ENCODE measurements at places on chromosomes 3 and 15.

GRCh38 chr3:67389176-67389575, 265.2 kb downstream of the SUCLG2 start:
- DNase-seq, result no peak

DNA sequence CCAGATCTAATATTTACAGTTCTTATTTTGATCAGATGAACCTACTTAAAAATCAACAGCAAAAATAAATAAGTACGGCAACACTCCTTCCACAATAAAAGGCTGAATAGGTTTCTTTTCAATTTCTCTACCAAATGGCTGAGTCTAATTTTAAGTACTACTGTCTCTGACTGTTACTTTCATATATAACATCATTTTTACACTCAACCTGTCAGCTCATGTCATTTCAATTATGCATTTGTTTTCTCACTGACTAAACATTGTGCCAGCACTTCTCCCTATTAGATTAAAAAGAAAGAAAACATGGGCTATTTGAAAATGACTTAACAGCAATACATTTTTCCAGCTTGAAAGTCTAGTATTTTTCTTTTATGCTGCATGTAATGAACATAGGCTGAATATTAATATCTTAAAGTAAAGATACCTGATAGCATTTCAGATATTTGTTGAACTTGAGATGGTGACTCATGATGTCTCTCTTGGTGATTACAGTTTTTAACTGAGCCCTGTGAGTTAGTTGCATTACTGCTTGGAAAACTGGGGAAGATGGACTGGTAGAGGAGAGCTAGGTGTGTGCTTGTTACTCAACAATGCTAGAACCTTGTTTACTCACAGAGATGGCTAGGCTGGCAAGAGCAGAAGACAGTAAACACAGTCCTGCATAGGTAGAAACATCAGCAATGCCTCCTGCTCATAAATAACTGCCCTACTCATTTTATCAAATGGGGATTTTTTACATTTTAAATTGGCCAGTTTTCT, 73.9 kb downstream of the PEX5L start:
- no peak for DNase-seq

DNA sequence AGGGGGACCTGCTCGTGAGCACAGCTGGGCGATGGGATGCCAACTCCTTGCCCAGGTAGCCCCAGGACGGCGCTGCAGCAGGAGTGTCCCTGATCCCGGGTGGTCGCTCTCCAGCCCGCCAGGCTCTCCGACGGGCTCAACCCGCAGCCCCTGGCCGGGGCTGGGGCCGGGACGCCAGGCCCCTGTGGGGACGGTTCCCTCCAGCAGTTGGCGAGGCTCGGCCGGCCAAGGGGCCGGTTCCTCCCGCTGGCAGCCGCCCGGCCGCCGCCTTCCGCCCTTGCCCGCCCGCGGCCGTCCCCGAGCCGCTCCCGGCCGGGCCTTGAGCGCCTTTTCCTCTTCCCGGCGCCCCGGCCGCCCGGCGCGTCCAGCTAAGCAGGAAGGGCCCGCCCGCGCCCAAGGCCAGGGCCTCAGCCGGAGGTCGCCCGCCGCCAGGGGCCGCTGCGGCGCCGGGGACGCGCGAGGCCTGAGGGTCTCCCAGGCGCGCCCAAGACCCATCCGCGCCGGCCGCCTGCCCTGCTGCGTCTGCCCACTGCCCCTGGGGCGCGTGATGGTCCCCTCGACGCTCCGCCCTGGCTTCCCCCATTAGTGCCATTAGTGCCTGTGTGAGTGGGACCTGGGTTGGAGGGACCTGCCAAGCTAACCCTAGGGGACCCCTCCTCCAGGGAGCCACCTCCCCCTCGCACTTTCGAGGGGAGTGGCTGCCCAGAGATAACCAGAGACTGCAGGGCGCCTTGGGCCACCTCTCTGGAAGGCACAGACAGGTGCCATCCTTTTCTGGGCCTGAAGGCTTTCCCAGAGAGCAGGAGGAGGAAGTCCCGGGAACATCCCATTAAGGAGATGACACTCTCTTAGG, 106.4 kb downstream of the FBLN2 start:
- peak; percentile 45 for DNase-seq

GRCh38 chr3:188133646-188134045, 20.3 kb upstream of the LPP start:
- no peak for DNase-seq

DNA sequence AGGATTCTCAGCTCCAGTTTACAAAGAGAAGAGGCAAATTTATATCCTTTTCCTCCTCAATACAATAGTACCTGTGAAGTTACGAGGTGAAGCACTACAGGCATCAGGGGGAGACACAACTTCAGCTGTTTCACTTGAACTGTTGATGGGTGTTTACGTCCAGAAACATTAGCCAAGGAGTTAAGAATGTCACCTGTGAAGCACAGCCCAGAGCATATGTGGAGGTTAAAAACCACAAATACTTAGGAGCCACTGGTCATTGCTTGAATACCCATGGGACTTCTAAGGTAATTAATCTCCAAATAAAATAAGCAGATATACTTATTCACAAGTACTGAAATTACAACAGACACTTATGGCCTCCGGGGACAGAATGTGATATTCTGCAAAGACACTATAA, 246.5 kb downstream of the ULK4 start:
- DNase-seq, result no peak

DNA sequence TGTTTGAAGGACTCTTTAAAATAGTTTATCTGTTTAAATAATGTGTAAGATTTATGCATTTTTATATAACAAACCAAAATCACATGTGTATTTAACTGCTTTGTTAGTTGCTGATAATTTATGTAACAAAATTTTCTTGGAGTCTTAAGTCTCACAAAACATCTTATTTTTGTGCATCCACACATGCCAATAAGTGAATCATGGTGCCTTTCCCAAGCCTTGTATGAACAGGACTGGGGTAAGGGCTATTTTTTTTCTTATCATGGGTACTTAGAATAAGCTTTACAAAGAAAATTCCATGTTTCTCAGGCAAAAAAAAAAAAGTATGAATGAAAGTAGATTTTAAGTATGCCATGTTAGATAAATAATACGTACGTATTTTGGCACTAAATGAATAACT, 132.9 kb upstream of the LRRFIP2 start:
- no peak for DNase-seq

- DNase-seq, result no peak
These were observed 70.9 kb upstream of the RGMA start for GRCh38 chr15:93159930-93160329.

DNA sequence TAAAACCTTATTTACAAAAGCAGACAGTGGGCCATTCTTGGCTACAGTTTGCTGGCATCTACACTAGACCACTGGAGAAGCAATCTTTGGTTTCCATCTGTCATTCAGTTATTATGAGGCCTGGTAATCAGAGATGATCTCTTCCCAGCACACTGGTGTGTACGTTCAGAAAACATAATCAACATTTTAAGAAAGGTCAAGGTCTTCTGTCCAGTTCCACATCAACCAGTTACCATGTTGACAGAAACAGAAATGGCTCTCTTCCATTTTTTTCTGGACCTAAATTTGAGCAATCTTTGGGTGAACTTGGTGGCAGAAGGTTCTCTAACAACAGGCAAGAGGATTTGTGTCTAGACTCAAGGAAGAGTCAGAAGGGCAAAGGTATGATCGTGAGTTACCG, 29.8 kb upstream of the ARHGEF3 start:
- DNase-seq, result no peak

DNA sequence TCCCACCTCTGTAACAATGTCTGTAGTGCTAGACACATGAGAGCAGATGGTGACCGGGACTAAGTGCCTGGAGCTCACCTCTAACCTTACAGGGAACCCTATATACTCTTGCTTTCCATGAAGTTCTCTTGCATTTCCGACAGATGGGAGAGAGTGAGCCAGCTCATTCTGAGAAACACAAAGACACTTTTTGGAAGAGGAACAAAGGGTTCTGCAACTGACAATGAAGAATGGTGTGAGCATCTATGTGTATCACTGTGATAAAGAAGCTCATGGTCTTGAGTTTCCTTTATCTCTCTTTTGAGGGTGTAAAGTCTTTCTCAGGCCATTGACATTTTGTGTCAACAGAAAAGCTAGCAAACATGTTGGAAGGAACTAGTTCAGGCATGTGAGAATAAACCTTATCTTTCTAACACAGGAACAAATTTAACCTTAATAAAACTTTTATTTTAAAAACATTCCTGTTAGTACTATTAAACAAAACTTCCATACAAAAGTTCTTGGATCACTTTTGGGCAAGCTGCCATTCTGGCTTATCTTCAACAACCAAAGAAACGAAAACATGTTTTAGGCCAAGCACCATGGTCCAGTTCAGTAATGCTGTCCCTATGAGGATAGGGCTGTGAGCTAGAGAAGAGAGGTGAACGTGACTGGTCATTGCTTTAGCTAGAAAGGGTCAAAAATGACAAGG, 142.7 kb downstream of the THRB start:
- DNase-seq, result no peak

GRCh38 chr3:122917412-122917811, 110.2 kb downstream of the SEMA5B start:
- DNase-seq, result no peak

DNA sequence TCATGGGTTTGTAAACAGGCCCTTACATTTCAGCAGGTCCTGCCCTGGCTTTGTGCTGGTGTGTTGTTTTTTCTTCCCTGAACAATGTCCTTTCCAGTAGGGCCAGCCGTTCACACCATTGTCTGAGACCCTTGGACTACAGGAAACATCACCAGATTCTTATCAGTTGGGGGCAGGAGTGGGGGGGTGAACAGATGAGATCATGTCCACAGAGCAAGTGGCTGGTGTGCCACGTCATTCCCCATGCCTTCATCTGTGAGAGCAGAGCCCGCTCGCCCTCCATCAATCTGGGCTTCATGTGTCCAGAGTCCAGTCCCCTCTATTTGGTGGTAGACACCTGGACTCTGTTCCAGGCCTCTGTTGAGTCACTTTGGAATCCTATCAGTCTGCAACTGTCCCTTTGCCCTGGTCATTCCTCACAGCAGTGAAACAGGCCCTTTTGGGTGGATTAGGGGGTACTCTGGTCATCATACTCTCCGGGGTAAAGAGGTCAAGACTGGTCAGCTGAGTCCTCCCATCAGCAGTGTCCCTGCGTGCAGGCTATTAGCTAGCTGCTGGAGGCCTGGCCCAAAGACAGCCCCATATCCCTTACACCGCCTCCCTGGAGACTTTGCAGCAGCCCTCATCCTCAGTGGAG, 15.0 kb downstream of the SEMA3G start:
- no peak for DNase-seq

GRCh38 chr3:45003859-45004258, 22.2 kb upstream of the CLEC3B start:
- DNase-seq, result no peak

DNA sequence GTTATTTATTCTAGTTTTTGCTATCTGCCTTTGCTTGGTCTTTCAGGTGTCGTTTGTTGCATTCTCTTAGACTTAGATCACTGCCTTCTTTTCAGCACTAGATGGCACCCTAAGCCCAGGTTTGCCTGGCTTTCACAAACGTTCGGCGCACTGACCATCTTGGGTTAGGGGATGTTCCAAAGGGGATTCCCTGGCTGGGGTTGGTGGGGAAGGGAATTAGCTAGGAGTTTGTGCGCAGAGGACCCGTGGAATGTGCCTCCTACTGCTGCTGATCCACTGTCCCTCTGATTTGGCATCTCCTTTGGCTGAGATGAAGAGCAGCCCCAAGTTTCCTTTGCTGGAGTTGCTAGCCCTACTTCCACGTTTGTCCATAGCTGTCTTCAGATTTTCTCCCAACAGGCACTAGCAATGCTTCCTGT, 33.9 kb downstream of the PFN2 start:
- DNase-seq, result peak; percentile 27

DNA sequence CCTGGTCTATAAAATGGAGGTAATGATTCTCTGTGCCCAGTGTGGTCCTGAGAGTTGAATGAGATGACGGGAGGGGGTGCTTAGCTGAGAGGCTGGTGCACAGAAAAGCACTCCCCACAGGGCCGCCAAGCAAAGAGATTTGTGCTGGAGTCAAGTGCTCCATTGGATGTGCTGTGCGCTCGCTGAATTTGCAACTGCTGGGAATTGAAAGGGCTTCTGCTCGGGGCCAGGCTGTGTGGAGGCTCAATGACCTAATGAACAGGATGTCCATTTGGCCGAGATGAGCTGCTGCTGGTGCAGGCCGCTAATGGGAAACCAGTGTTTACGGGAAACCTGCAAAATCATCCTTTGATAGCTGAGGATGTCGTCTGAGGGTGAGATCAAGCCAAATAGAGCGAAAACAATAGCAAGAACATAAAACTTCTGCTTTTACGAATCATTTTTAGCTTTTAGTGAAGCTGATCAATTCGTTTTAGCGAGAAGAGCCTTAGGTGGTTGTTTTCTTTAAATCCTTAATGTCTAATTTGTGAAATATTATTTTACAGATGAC, 211.7 kb downstream of the GABRG3 start:
- no peak for DNase-seq

- peak; percentile 51 for DNase-seq
These were observed 35.3 kb upstream of the SEMA4B start for GRCh38 chr15:90165659-90166489.

DNA sequence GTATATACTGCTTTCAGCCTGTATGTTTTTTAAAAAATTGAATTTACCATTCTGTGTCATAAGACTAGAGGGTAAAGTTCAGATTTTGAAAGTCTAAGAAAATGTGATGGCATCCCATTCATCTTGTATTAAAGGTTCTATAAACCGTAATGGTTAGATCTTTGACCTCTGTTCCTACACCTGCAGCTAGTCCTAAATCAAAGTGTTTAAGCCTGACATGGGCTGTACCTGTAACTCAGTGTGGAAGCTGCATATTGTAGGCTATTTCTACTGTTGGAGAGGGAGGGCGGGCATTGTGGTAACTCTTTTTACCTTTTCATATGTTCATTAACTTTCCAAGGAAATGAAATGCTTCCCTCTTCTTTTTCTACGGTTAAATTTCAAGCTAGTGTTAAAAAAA, 53.9 kb downstream of the ARHGEF26 start:
- no peak for DNase-seq

DNA sequence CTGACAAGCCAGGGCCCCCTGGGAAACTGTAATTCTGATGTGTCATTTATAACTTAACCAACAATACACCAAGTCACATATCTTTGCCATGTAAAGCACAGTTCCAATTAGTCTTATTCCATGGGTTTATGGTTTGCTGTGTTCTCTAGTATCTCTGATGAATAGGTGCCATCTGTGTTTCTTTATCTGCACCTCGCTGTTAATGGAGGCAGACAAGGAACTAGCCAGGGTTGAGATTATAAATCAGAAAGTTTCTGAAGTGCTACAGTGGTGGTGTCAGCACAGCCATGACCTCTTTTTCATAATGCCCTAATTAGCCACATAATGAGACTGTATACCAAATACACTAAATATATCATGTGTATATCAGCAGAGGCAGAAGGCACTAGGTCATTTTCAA, 866.4 kb downstream of the PLOD2 start:
- DNase-seq, result no peak

GRCh38 chr3:178900029-178900646, 171.5 kb downstream of the ZMAT3 start:
- no peak for DNase-seq

GRCh38 chr15:98909968-98910885, 97.4 kb downstream of the PGPEP1L start:
- no peak for DNase-seq

DNA sequence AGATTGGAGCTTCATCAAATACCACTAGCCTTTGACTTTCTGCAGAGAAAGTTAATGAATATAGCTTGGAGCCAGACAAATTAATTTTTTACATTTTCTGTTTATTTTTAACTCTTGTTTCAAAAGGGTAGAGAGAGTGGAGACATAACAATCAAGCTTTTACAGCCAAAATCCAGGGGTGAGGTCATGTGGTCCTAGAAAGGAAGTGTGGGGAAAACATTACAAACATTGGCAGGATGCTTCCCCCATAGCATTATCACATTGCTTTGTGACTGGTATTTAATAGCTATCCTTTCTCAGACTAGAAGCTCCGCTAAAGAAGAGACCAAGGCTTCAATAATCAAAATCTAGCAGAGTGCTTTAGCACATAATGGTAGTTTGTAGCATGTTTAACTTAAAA, 46.4 kb upstream of the PHLDB2 start:
- no peak for DNase-seq
